RPMI7951 (cell line): ENCODE measurements at places on chromosomes 3 and 15. TPM values are rescaled to one million over a fixed set of nuclear protein-coding genes. Genes with fewer than 3 reads are reported as not detected.

DNA sequence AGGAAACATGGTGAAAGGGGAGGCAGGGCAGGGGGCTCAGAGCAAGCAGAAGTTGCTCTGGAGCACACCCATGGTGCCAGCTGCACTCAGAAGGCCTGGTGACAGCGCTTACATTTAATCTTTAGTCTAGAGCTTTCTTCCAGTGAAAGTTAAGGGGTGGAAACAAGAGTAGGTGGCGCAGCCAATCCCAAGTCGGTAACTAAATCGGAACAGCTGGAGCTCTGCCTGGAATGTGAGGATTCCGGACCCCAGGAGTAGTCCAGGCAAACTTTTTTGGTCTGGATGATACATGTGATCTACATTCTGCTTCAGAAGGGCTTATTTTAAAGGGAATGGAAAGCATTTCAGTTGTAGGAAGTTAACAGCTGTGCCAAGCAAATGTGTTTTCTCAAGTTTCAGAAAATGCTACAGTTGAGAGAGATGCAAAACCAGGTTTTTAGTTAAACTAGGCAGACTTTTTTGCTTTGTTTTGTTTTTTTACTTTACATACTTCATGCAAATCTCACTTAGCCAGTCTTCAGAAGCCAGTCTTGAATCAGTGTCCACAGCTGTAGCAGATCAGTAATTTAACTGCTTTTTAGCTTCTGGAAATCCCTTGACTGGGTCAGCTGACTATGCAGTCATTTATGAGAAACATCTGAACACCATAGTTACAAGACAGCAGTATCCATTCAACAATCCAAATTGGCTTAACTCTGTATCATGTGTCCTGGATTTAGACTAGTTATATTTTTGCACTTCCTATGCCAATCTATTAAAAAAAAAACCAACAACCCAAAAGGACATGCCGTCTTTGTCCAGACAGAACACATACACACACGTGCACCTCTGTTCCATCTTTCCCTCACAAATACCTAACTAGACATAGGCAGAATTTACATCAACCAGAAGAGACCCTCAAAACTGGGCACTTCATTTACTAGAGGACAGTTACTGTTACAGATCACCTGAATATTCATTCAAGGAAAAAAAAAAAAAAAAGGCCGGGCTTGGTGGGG is 33.2 kb downstream of the ZNF106 start:
- DNase-seq = peak; percentile 94

DNA sequence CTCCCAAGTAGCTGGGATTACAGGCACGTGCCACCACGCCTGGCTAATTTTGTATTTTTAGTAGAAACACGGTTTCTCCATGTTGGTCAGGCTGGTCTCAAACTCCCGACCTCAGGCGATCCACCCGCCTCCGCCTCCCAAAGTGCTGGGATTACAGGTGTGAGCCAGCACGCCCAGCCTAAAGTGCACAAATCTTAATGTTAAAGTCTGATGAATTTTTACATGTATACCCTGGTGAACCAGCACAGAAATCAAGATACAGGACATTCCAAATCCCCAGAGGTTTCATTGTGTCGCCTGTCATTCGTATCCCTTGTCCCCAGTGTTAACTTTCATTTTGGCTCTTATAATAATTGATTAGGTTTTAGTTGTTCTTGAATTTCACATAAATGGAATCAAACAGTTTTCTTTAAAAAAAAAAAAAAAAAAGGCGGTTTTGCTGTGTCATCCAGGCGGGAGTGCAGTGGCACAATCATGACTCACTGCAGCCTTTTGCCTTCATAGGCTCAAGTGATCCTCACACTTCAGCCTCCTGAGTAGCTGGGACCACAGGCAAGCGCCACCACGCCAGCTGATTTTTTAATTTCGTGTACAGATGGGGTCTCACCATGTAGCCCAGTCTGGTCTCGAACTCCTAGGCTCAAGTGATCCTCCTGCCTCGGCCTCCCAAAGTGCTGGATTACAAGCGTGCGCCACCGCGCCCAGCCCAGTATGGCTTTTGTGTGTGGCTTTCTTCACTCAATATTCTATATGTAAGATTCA is 1.5 kb upstream of the TM4SF19 start:
- DNase-seq = peak; percentile 86

- DNase-seq = peak; percentile 67
Measured at GRCh38 chr15:45205192-45205591, 17.4 kb upstream of the SHF start.

GRCh38 chr15:49813625-49814024 is 192.8 kb downstream of the DTWD1 start:
- peak; percentile 60 for DNase-seq

- peak; percentile 93 for DNase-seq
Measured at GRCh38 chr15:49242820-49243219, 72.8 kb downstream of the GALK2 start.

GRCh38 chr15:28117432-28117990 is 18.4 kb upstream of the OCA2 start:
- no peak for DNase-seq

- DNase-seq = no peak
Measured at GRCh38 chr3:117217760-117218316, 508.3 kb downstream of the TUSC7 start.

DNA sequence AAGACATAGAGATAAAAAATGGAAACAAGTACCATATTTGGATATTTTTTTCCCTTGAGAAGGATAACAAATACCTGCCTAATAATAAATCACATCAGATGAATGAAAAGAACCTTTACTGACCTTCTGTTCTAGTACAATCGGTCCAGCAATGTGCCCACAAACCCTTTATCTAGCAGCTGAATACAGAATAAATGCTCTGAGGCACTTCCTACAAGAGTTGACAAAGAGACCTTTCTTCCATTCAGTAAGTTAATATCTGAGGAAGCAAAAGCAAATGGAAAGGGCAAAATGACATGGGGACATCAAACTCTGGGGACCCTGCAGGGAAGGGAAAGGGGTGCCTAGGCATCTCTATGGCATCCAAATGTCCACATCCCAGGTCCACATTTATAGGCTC is 115.8 kb downstream of the NEK10 start:
- DNase-seq = no peak

DNA sequence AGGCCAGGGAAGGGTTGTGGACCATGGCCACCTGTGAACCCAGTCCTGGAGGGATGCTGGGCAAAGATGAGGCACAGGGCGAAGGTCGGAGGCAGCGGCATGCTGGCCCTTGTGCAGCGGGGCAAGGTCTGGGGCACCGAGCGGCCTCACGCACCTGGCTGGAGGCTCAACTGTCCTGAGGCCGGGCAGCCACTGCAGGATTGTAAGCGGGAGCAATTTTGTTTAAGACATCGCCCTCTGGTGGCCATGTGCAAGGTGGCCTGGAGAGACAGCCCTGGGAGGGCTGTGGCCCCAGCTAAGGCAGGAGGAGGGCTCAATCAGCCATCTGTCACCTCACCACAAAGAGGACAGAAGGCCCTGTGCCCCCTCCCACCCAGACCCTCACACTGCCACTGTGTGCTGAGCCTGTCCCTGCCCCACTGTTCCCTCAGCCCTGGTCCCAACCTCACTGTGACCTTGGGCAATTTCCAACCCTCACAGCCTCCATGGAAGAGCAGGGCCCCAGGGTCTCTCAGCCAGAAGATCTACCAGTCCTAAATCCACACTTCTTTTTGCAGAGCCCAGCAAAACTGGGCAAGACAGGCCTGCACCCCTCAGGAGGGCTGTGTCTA is 46.2 kb downstream of the TPRA1 start:
- DNase-seq = peak; percentile 62

DNA sequence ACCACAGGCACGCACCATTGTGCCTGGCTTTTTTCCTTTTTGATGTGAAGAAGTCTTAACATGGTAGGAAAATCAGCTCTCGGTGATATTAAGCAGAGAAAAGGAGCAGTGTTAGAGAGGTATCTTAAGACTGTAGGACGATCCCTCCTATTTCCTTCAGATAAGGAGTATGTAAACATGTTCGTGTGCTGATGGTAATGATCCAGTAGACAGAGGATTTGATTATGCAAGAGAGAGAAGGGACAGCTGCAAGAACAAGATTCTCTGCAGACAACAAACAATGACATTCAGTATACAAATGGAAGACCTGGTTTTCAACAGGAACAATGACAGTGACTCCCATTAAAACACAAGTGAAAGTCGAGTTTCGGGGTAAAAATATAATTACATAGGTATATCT is 95.1 kb upstream of the MELTF start:
- DNase-seq = no peak

DNA sequence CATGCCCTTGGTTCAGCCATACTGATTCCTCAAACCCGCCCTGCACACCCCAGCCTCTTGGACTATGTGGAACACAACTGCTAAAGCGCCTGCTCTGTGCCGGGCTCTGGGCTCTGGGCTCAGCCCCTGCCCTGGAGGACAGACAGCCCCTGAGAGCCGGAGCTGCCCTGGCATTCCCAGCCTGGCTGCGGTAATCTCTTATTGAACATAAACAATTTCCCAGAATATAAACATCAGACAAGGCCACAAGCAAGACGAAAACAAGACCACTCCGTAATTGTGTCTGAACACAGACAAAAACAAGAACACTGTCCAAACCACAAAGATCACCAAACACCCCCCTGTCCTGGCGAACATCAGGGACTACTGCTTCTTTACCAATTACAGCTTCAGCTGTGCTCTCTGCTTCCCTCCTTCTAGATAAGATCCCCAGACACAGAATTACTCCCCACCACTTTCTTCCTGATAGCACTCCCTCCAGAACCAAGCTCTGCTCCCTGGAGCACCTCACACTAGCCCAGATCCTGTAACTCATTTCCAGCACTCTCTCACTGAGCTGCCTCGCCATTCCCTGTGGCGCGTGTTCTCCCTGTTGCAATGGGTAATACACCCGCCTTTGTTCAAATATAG is 57.1 kb upstream of the TLE3 start:
- no peak for DNase-seq

DNA sequence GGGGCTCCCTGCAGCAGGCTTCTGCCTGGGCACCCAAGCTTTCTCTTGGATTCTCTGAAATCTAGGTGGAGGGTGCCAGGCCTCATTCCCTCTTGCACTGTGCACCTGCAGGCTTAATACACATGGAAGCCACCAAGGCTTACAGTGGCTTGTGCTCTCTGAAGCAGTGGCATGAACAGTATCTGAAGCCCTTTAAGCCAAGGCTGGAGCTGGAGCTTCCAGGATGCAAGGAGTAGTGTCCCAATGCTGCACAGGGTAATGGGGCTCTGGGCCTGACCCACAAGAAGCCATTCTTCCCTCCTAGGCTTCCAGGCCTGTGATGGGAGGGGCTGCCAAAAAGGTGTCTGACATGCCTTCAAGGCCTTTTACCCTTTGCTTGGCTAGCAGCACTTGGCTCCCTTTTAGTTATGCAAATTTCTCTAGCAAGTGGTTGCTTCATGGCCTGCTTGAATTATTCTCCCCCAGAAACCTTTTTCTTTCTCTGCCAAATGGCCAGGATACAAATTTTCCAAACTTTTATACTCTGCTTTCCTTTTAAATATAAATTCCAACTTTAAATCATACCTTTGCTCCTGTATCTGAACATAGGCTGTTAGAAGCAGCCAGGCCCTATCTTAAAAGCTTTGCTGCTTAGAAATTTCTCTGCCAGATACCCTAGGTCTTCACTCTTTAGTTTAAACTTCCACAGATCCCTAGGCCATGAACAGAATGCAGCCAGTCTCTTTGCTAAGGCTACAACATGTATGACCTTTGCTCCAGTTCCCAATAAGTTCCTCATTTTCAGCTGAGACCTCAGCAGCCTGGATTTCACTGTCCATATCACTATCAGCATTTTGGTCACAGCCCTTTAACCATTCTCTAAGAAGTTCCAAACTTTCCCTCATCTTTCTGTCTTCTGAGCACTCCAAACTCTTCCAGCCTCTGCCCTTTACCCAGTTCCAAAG is 201.1 kb upstream of the LRRFIP2 start:
- no peak for DNase-seq

GRCh38 chr15:88131937-88132336 is 124.6 kb downstream of the NTRK3 start:
- DNase-seq = no peak

DNA sequence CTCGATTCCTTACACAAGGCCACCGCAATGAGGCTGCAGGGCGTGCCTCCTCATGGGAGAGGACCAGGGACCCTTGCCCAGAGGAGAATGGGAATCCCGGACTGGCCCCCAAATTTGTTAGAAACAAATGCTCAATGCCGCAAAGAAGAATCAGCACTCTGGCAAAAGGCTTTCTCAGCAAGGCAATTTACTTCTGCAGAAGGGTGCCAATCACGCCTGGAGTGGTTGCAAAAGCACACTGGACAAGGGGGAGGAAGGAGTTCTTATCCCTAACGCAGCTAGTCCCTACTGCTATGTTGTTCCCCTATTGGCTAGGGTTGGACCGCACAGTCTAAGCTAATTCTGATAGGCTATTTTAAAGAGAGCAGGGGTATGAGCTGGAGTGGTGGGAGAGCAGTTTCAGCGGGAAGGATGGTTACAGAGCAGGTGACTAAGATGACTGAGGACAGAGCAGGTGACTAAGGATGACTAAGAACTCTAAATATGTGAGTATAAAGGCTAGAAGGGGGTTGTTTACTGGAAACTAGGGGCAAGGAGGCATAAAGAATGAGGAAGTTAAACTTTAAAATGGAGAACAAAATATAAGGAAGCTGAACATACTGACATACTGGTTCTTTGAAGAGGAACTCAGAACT is 48.5 kb downstream of the KATNBL1 start:
- no peak for DNase-seq

DNA sequence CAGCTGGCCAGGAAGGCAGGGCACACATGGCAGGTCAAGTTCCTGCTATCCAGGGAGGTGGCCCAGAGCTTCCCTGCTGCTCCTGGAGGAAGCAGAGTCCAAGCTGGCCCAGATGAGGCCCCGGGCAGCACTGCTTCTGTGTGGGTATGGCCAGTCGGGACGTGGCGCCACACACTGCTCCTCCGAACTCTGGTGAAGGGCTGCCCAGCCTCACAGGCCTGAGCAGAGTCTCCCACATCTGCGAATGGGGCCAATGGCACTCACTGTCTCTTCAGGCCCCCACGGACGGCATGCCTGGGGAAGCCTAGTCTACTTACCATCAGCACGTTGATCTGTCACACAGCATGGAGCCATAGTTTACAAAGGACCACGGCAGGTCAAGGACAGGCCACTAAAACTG is 2.5 kb upstream of the PLA2G4F start:
- DNase-seq = no peak

DNA sequence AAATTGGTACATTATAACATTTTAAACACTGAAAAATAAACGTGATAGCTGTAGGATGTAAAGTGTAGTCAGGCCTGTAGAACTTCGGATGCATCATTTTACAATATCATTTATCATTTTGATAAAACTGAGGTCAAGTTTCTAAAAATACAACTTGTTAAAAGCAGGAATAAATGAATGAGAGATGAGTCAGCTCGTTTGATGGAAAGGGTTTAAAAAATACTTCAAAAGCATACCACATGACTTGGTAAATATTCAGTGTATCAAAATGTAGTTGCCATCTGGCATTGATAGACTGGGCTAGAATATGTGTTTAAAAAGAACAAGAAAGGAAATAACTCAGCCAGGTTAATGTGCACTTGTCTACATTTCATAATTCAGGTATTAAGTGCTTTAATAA is 357.0 kb downstream of the TIGIT start:
- peak; percentile 75 for DNase-seq

DNAH1 gene
- total RNA-seq = 0.48 and 0.78 TPM in 2 replicates

ADAMTS9 gene
- 2.4 and 3.1 TPM in 2 replicates for total RNA-seq

ACAN gene
- 0.78 and 0.96 TPM in 2 replicates for total RNA-seq

PCBP4 gene
- total RNA-seq = 65.7 and 72.5 TPM in 2 replicates

RBPMS2 gene
- total RNA-seq = not detected in 2 replicates

DPPA2 gene
- total RNA-seq = not detected in 2 replicates

CX3CR1 gene
- total RNA-seq = under 0.01 TPM in 1 of 2 replicates, not detected in the other

GP5 gene
- total RNA-seq = not detected in 2 replicates
